ENCODE measurements at places on chromosomes 6 and 20.

- no peak for DNase-seq
- H3K4me1 ChIP-seq = no peaks in the 10 kb centered on the region
- H3K36me3 ChIP-seq = no peaks in the 10 kb centered on the region
- peaks cover 13% of the 10 kb centered on the region for H3K27me3 ChIP-seq
- H3K27ac ChIP-seq = no peak overlapping the region
- no peak overlapping the region for H3K4me3 ChIP-seq
Measured at GRCh38 chr20:46914789-46915379, 20.2 kb downstream of the EYA2 start.

- no peak for DNase-seq
- peaks cover 32% of the 10 kb centered on the region for H3K4me1 ChIP-seq
- no peak overlapping the region for H3K27ac ChIP-seq
- H3K36me3 ChIP-seq = peaks cover 37% of the 10 kb centered on the region
Measured at GRCh38 chr6:150735341-150735851, 130.1 kb upstream of the MTHFD1L start.

DNA sequence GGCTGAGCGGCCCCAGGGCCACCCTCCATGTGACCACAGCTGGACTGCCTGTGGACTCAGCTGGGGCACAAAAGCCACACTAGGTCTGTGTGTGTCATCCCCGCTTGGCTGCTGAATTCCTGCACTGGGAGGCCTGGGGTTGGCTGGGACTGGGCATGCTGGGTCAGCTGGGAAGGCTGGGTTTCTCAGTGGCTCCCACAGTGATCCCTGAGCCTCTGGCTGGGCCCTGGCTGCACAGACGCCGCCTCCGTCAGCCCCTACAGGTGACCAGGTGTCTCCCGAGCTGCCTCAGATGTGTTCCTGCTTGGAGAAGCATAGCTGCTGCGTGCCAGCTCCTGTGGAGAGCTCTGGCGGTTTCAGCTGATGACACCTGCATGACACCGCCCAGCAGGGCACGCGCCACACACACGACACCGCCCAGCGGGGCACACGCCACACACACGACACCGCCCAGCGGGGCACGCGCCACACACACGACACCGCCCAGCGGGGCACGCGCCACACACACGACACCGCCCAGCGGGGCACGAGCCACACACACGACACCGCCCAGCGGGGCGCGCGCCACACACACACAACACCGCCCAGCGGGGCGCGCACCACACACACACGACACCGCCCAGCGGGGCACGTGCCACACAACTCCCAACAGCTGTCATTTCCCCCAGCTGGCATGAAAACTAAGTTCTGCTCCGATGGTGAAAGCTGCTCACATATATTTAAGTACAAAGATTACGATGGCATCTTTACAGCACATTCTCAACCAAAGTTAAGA lies 88.8 kb downstream of the TAF4 start:
- no peak overlapping the region for H3K4me3 ChIP-seq
- DNase-seq = no peak
- H3K36me3 ChIP-seq = peaks cover 59% of the 10 kb centered on the region
- H3K27ac ChIP-seq = no peak overlapping the region

GRCh38 chr20:37912874-37913273 lies 9.9 kb downstream of the VSTM2L start:
- H3K4me1 ChIP-seq = peaks cover 38% of the 10 kb centered on the region
- no peak overlapping the region for H3K4me3 ChIP-seq
- no peak overlapping the region for H3K27ac ChIP-seq
- DNase-seq = no peak

- H3K4me1 ChIP-seq = peaks cover 4% of the 10 kb centered on the region
- H3K4me3 ChIP-seq = no peak overlapping the region
- H3K27me3 ChIP-seq = peaks cover 31% of the 10 kb centered on the region
Measured at GRCh38 chr20:38286586-38287531, 17.1 kb upstream of the BPI start.
